ENCODE measurements at places on chromosomes 6 and 20. TPM values are rescaled to one million over a fixed set of nuclear protein-coding genes. Genes with fewer than 3 reads are reported as not detected.

Gene ASIP
- not detected for total RNA-seq

Gene SIRPB1
- 1.9 TPM for total RNA-seq

Gene PSORS1C2
- not detected for total RNA-seq

Gene PKIB
- total RNA-seq: 24.0 TPM

Gene CST3
- total RNA-seq: 181 TPM

Gene SLC12A5
- 1.9 TPM for total RNA-seq

Gene PAX1
- not detected for total RNA-seq

Gene DYNLT2
- 1.5 TPM for total RNA-seq

- H3K36me3 ChIP-seq: no peaks in the 10 kb centered on the region
- H3K4me3 ChIP-seq: no peak overlapping the region
- H3K4me1 ChIP-seq: no peaks in the 10 kb centered on the region
- no peak overlapping the region for H3K27ac ChIP-seq
- DNase-seq: no peak
- no peaks in the 10 kb centered on the region for H3K27me3 ChIP-seq
Observed at GRCh38 chr6:134015719-134016557, 36.5 kb downstream of the SLC2A12 start.

- DNase-seq: no peak
- H3K4me3 ChIP-seq: no peak overlapping the region
- no peak overlapping the region for H3K27ac ChIP-seq
- no peaks in the 10 kb centered on the region for H3K4me1 ChIP-seq
Observed at GRCh38 chr6:104604685-104605084, 255.0 kb downstream of the HACE1 start.

GRCh38 chr6:113464960-113465359 lies 392.2 kb upstream of the MARCKS start:
- peak; percentile 42 for DNase-seq
- H3K4me3 ChIP-seq: peak overlapping the region; percentile 4
- no peaks in the 10 kb centered on the region for H3K36me3 ChIP-seq

DNA sequence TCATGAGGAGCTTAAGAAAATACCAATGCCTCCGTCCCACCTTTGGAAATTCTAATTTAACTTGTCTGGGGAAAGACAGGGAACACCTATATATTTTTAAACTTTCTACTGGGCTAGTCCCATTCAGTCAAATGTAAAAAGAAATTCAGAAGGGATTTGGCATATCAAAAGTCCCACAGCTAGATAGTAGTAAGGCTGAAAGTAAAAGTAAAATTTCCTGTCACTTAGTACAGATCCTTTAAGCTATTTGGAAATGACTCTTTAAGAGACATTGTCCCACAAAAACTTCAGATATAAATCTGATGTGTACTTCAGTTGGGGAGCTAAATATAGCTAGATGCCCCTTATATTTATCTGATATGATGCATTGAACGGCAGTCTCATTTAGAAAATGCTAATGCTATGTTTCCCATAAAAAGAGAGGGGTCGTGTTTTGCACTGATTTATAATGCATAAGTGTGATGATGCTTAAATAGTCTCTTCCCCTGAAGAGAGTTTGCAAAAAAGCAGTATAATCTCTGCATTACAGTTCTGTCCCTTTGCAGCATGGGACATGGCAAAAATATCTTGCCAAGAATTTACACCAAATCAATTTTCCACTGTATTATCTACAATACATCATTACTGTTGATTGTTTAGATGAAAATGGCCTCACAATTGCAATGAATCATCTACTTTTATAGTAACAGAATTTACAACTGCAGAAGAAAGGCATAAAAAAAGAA lies 860.8 kb upstream of the MAP3K7 start:
- no peaks in the 10 kb centered on the region for H3K27me3 ChIP-seq
- no peak overlapping the region for H3K4me3 ChIP-seq
- H3K4me1 ChIP-seq: no peaks in the 10 kb centered on the region
- H3K27ac ChIP-seq: no peak overlapping the region

- no peak for DNase-seq
- H3K36me3 ChIP-seq: no peaks in the 10 kb centered on the region
- no peaks in the 10 kb centered on the region for H3K27me3 ChIP-seq
- no peak overlapping the region for H3K27ac ChIP-seq
Observed at GRCh38 chr20:42366626-42367025, 748.4 kb upstream of the CHD6 start.

- H3K27ac ChIP-seq: no peak overlapping the region
- no peaks in the 10 kb centered on the region for H3K4me1 ChIP-seq
- DNase-seq: no peak
- H3K4me3 ChIP-seq: no peak overlapping the region
Observed at GRCh38 chr6:10177704-10178103, 237.2 kb downstream of the TFAP2A start.

DNA sequence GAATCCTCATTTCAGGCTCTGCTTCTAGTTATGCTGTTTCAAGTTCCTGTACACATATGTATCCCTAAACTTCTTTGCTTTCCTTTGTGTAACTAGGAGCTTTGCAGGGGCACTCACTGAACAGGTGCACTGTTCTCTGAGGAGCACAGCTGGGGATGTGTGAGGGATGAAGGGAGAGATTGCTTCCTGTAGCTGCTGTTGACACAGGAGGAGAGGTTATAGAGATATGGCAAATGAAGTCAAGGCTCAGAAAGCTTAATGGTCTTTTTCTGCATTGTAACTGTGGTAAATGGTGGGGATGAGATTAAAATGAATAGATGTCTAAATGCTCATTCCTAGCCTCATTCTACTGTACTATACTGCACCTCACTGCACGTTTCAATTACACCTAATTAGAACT lies 454.3 kb downstream of the BTBD3 start:
- no peak for DNase-seq
- H3K27ac ChIP-seq: no peak overlapping the region
- H3K4me1 ChIP-seq: no peaks in the 10 kb centered on the region
- H3K27me3 ChIP-seq: no peaks in the 10 kb centered on the region
- H3K4me3 ChIP-seq: no peak overlapping the region

GRCh38 chr6:53869964-53870363 lies 75.2 kb downstream of the LRRC1 start:
- no peaks in the 10 kb centered on the region for H3K36me3 ChIP-seq
- H3K4me3 ChIP-seq: no peak overlapping the region
- H3K4me1 ChIP-seq: no peaks in the 10 kb centered on the region
- DNase-seq: no peak
- no peak overlapping the region for H3K27ac ChIP-seq

DNA sequence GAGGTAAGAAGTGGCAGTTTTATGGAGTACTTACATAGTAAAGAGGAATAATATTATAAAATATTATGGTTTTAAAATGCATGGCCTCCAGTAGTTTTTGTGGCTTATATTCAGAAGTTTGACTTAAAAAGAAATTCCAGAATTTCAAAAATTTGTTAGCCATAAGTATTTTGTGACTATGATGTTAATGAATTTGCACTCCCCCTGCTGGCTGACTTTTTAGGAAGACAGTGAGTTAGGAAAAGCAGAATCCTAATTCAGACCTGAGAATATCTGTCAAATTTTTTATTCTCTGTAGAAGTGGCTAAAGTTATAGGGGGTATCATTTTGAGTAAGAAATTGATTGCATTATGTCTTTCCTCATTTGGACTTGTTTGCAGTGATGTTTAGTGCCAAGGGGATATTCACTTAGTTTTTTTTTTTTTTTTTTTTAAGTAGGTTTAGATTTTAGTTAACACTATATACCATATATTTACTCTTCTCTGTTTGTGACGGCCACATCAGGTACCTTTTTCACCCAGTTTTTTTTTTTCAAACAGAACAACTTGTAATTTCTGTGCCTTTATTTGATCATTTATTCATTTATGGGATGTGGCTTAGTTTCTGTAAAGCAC lies 40.8 kb downstream of the ZFAND3 start:
- H3K36me3 ChIP-seq: no peaks in the 10 kb centered on the region
- no peak overlapping the region for H3K4me3 ChIP-seq
- no peaks in the 10 kb centered on the region for H3K4me1 ChIP-seq
- no peak overlapping the region for H3K27ac ChIP-seq
- DNase-seq: peak; percentile 12
- H3K27me3 ChIP-seq: no peaks in the 10 kb centered on the region

DNA sequence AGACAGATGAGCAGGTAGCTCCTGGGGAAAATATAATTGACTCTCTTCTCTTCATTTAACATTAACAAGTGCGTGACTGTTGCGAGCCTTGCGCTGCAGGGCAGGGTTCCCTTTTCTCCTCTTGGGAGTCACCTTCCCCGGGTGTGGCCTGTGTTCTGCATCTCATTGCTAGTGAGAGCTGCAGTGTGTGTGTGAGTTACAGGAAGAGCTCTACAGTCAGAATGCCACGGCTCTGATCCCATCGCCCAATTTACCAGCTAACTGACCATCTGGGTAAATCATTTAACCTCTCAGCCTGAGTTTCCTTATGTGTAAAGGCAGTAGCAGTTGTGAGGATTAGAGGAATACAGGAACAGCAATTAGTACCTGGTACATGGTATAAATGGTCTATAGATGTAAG lies 106.8 kb upstream of the NUP153 start:
- no peak overlapping the region for H3K4me3 ChIP-seq
- H3K27ac ChIP-seq: no peak overlapping the region
- H3K36me3 ChIP-seq: no peaks in the 10 kb centered on the region

DNA sequence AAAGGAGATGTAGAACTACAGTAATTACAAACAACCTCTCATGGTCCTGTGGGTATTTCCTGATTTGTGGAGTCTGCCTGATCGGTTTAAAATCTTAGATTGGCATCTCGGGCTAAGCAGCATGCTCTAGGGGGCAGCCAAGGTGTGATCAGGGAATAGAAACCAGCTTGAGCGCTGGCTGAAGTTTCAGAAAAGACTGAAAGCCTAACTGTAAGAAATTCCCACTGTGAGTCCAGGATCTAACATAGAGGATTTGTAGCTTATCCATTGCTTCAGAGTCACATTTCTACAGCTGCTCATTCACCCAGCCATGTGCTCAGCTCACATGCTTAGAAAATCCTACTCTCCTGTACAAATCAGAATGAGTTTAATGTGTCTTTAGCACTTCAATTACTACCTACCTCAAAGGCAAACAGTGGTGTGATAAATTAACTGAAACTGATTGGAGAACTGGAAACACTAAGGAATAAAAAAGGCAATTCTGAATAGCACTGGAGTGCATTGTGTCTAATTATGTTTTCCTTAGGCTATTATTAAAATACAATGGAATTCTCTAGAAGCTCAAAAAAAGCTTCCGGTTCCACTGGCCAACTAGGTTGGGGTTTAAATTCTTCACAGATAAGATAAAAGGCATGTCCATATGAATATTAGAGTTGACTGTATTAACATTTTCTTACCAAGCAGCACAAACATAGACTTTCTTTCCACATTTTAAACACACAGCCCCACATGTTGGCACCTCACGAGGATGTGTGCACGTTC lies 73.8 kb upstream of the MPC1 start:
- DNase-seq: no peak
- H3K36me3 ChIP-seq: no peaks in the 10 kb centered on the region
- H3K27me3 ChIP-seq: no peaks in the 10 kb centered on the region
- H3K4me3 ChIP-seq: no peak overlapping the region
- no peak overlapping the region for H3K27ac ChIP-seq
- H3K4me1 ChIP-seq: no peaks in the 10 kb centered on the region

- no peak overlapping the region for H3K27ac ChIP-seq
- H3K4me1 ChIP-seq: no peaks in the 10 kb centered on the region
- no peak for DNase-seq
- no peaks in the 10 kb centered on the region for H3K36me3 ChIP-seq
Observed at GRCh38 chr20:43295263-43295662, 105.6 kb upstream of the PTPRT start.

DNA sequence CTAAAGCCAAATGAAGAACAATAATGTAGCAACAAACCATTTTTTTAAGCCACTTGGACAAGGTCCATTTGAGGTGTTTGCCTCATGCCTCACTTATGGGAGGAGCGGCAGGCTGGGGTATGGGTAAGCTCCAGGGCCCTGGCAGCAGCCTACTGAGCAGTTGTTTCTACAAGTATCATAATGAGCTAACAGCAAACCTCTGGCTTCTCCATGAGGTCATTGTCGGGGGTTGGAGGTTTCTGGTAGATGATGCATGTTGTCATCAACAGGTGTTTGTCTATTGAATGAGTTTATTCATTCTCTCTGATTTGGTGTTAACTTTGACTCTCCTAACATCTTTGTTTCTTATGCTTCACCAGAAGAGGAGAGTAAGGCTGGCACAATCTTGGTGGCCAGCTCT lies 150.7 kb downstream of the TBC1D7 start:
- no peak overlapping the region for H3K27ac ChIP-seq
- DNase-seq: no peak
- no peak overlapping the region for H3K4me3 ChIP-seq
- peaks cover 44% of the 10 kb centered on the region for H3K27me3 ChIP-seq
- H3K4me1 ChIP-seq: no peaks in the 10 kb centered on the region

DNA sequence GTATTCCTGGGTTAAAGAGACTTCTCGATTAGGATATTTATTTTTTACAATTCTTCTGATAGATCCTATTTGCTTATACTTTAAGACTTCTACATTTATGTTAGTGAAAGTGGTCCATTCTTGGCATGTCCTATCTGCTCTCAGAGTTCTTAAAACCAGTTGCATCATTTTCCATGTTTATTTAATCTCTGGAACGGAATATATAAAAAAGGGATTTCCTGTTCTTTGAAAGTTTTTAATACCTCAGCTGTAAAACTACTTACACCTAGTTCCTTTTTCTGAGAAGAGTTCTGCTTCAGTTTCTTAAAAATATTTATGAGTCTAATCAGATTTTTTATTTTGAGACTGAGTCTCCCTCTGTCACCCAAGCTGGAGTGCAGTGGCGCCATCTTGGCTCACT lies 18.0 kb upstream of the MYL9 start:
- no peaks in the 10 kb centered on the region for H3K4me1 ChIP-seq
- H3K27ac ChIP-seq: no peak overlapping the region
- H3K27me3 ChIP-seq: no peaks in the 10 kb centered on the region
- no peaks in the 10 kb centered on the region for H3K36me3 ChIP-seq

GRCh38 chr6:31204751-31205145 lies 34.3 kb upstream of the POU5F1 start:
- H3K27me3 ChIP-seq: no peaks in the 10 kb centered on the region
- H3K27ac ChIP-seq: peak overlapping the region; percentile 56

DNA sequence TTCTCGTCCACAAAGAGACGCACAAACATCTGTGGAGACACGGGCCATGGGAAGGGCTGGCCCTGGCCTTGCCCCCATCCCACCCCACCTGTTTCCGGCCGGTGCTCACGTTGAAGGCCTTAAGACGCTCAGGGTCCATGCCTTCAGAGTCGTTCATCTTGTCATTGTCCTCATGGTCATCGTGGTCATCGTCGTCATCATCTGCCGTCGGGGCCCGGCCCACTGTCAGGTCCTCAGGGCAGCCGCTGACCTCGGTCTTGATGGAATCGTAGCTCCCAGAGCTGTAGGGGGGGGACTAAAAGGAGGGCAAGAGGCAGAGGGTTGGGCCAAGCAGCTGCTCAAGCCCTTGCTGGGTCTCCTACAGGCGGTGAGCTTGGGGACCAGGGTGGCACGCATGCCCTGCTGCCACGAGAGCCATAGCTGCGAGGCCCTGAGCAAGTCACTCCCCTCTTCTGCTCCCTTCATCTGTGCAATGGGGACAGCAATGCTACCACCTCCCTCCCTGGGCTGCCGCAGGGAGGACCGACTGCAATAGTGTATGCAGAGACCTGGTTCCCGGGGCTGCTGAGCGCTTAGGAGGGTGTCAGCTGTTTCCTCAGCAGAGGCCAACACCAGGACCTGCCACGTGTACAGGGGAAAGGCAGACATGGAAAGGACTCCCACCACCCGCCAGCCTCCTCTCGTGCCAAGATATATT lies 95.5 kb downstream of the ASXL1 start:
- no peak overlapping the region for H3K27ac ChIP-seq
- no peaks in the 10 kb centered on the region for H3K36me3 ChIP-seq
- H3K4me1 ChIP-seq: no peaks in the 10 kb centered on the region
- no peaks in the 10 kb centered on the region for H3K27me3 ChIP-seq
- DNase-seq: no peak
